AG04449 (cell line): ENCODE measurements at places on chromosomes 7 and 10.

- no peak for DNase-seq
Measured at GRCh38 chr10:69489506-69490090, 38.3 kb downstream of the TSPAN15 start.

- no peak for DNase-seq
Measured at GRCh38 chr10:131902211-131902610, 1.4 kb downstream of the PPP2R2D start.

- no peak for DNase-seq
Measured at GRCh38 chr7:138705167-138705566, 4.0 kb upstream of the SVOPL start.

DNA sequence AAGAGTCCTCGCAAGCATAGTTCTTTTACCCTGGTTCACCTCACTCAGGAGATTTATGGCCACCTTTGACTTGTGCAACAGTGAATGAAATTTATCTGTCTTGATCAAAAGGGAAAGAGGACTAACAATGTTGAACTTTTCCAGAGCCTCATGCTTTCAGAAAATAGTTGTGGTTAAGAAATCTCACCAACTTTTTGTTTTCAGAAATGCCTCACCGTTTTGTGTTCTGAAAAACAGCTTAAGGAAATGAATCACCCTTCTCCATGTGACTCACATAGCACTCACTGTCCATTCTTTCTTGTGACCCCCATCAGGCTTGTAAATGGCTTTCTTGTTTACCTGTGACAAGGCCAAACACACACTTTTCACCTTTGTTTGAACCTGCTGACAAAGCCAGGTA lies 148.6 kb upstream of the FAM3C start:
- peak; percentile 73 for DNase-seq

DNA sequence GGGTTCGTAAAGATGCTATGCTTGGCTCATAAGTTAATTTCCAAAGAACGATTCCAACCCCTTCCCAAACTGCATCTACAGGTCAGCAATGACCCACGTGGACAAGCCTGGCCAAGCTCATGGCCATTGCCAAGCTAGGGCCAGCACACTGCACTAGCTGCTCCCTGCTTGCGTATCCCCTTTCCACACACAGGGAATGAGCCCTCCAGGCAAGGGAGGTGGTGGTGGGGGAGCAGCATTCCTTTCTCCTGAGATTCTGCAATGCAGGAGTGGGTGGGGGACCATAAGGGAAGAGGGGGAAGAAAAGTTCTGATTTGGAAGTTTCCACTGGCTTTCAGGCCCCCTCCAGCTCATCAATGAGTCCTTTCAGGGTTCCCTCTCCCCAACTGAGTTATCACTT lies 56.0 kb downstream of the SH3PXD2A start:
- no peak for DNase-seq

DNA sequence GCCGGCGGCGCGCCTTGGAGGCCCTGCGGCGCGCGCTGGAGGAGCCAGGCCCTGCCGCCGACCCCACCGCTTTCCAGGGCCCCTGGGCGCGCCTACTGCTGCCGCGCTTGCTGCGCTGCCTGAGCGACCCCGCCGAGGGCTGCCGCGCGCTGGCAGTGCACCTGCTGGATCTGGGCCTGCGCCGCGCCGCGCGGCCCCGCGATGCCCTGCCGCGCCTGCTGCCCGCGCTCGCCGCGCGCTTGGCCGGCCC lies 280 bp downstream of the DNAAF5 start:
- no peak for DNase-seq

DNA sequence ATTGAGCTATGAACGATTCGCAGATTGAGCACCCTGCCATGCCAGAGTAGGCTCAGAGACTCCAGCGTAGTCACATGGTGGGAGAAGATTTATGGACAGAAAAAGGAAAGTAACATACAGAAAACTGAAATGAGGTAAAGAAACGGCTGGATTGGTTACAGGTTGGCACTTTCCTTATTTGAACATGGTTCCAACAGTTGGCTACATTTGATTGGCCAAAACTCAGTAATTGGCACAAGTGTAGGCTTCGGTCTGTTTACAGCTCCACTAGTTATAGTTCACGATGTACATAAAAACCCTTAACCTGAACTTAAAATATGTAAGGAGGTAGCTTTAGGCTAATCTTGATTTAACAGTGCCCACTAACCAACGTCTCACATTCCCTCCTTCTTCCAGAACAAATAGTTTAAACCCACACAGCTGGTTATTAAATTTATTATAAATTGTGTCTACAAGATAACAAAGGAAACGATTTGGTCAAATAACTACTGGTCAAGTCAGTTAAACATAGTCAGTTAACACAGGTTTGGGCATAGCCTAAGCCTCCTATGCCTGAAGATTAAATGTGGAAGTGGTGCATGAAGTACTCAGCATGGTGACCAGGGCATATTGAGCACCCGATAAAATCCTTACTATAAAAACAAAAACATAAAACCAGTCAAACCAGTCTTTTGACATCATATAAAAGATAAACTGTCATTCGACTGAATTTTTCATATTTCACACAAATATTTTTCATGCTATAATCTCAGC lies 17.9 kb upstream of the MTERF1 start:
- DNase-seq, result no peak

DNA sequence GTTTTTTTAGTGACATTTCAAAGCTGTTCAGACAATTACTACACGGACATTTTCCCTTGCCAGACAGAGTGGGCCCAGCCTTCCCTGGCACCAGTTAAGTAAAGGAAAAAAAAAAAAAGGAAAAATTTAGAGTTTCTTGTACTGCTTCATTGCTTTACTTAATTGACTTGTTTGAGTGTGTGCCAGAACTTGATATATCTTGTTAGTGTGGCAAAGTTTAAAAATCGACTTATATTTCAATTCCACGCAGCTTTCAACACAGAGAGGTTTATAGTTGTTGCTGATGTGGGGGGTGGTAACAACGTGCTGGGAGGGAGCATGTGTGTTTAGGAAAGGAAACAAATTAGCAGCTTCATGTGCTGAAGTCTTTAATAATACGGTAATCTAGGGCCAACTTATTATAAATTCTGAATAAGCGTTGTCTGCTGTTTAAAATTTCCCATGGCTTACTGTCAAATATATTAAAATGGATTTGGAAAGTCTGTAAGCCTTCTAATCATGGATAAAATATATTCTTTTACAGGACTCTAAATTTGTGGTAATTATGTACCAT lies 1104.6 kb downstream of the SORCS3 start:
- DNase-seq, result no peak

DNA sequence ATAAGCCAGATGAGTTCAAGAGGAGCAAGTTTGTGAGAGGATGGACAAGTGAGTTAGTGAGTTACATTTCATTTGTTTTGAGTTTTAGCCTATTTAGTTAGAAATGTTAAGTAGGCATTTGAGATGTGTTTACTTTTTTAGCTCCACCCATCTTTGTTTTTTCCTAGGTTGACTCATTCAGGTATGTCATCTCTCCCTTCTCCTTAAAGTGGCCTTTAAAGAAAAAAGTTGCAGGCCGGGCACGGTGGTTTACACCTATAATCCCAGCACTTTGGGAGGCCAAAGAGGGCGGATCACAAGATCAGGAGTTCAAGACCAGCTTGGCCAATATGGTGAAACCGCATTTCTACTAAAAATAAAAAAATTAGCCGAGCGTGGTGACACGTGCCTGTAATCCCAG lies 71.2 kb downstream of the BMPR1A start:
- DNase-seq, result no peak

- no peak for DNase-seq
Measured at GRCh38 chr10:97823734-97824133, 25.9 kb upstream of the GOLGA7B start.

DNA sequence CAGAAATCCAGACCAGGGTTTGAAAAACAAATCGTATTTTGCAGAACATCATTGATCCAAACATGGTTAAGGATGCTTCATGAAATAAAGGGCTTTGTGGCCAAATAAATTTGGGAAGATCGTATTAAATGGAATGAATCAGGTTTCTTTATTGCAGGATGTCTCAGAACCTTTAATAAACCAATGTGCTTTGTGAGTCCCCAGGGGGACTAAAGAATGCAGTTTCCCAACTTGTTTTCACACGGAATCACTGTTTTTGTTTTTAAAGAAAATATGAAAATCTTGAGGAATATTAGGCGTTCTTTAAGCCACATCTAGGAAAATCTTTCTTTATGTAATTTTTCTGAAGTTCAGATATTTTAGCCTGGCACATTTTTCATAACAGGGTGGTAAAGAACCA lies 16.8 kb upstream of the CCDC172 start:
- no peak for DNase-seq

GRCh38 chr10:93591065-93591808 lies 9.8 kb downstream of the RBP4 start:
- no peak for DNase-seq

DNA sequence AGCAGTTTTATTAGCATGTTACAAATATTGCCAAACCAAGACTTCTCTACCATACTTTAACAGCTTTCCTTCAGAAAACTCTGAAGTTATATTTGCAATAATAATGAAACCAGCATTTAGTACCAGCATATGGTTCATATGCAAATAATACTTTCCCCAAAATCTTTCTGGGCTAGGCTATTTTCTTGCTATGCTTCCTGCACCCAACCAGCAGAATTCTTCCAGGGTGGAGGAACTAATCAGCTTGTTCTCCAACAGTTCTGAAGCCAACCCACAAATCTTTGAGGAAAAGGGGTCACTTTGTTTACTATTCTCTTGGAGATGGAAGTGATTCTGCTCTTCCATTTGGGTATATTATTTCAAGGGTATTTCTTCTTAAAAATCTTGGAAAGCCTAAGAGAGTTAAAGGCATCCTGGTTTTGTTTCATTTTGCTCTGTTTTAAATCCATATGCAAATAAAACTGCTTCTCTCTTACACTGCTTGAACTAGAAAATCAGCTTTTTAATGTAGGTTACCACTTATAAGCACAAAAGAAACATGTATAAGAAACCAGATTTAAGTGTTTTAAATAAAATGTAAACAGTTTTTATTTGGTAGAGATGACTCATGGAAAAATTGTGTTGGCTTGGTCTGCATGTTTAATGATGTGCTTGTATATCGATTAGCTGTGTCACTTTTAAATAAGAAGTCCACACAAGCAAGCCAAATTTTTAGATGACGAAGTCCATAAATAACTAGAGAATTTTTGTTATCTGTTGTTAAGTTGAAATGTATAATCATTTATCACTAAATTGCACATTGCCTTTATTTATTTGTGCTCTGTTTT lies 103.7 kb downstream of the HECTD2 start:
- no peak for DNase-seq
